ENCODE measurements at places on chromosomes 12 and 14. TPM values are rescaled to one million over a fixed set of nuclear protein-coding genes. Genes with fewer than 3 reads are reported as not detected.

DNA sequence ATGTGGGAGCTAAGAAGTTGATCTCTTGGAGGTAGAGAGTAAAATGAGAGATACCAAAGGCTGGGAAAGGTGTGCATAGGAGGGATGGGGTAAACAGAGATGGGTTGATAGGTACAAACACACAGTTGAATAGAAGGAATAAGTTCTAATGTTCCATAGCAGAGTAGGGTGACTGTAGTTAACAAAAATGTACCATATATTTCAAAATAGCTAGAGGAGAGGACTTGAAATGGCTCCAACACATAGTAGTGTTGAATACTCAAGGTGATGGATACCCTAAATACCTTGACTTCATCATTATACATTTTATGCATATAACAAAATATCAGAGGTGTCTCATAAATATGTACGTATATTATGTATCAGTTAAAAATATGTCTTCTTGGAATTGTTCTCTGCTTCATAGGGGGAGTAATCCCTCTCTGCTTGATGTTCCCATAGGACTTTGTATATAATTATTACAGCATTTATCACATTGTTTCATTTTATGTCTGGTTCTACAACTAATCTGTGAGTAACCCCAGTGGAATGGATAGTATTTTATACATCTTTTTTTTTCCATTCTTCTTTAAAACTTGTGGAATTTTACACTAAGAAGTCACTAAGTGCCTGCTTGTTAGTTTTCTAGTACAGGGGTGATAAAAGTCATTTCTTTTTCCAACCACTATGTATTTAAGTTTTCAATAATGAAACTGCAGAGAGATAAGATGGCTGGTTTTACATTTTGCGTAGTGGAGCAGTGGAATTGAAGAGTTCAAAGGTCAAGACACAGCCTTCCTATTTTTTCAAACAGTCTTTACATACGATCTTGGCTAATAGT, 1940.0 kb upstream of the SEL1L start:
- no peak for DNase-seq

DNA sequence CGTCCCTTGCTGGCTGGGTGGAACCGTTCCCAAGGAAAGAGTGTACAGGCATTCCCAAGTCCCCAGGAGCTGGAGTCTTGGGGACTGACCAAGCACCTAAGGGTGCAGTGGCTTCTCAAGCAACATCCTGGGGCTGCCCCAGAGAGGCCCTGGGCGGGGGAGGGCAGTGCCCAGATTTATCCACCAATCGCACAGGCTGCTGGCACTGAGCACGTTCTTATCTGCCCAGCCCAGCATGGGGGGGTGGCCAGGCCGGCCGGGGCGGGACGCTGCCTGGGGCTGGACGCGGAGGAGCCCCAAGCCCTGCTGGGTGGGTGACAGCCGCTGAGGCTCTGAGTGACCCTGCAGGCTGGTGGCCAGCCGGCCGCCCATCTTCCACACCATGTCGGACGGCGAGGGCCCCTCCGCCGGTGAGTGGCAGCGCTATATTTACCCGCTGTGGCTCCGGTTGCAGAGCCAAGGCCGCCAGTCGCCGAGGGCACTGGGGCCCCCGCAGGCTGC, 53.4 kb downstream of the CYP46A1 start:
- no peak for DNase-seq

- DNase-seq, result no peak
Observed at GRCh38 chr14:36509069-36509917, 10.7 kb downstream of the NKX2-1 start.

DNA sequence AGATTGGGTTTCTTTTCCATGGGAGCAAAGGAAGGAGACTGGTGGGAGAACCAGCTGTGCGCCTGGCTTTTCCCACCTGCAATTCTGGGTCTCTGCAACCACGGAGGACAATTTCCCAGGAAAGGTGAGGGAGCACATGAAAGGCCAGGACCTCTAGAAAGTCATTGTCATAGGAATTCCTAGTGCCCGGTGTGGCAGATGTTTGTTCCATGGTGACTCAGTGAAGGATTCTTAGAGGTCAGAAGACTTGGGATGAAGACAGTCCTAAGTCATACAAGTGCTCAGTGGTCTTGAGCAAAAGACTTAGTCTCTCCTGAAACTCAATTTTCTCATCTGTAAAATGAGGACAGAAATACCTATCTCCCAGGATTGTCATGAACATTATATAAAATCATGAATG, 51.3 kb downstream of the KCNA5 start:
- no peak for DNase-seq

GRCh38 chr12:103806803-103807202, 34.2 kb downstream of the NT5DC3 start:
- DNase-seq, result no peak

DNA sequence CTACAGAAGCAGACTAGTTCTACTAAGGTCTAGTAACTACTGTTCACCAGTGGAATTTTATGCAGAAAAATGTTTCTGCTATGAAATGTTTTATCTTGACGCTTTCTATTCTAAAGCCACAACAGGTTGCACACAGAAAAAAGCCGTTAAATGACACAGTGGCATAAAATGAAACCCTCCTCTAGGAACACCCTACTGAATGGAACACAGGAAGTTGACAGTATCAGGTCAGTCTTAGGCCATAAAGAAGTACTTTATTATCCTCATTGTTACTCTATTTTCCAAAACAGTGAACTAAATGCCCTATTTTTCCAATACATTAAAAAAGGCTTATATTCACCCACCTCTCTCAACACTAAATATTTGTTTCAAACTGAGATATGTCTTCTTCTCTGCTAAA, 21.9 kb downstream of the EPS8 start:
- DNase-seq, result no peak

CCDC177 gene
- total RNA-seq, result not detected

LIN7A gene
- 0.41 TPM for total RNA-seq

MED13L gene
- total RNA-seq, result 186 TPM

GLTP gene
- 48.9 TPM for total RNA-seq

SVOP gene
- total RNA-seq, result not detected

PRR13 gene
- 86.2 TPM for total RNA-seq

POTEG gene
- not detected for total RNA-seq

RTN1 gene
- total RNA-seq, result 66.5 TPM

Data from thoracic aorta (tissue), 2 donors.